ENCODE measurements at places on chromosomes 3 and 15.

GRCh38 chr15:65306551-65306950 is 2.1 kb downstream of the RNU5B-1 start:
- no peak for DNase-seq

- no peak for DNase-seq
These were observed 603 bp downstream of the SCAPER start for GRCh38 chr15:76904461-76905012.

GRCh38 chr15:64503197-64503596 is 42.8 kb downstream of the ZNF609 start:
- peak; percentile 3 for DNase-seq

DNA sequence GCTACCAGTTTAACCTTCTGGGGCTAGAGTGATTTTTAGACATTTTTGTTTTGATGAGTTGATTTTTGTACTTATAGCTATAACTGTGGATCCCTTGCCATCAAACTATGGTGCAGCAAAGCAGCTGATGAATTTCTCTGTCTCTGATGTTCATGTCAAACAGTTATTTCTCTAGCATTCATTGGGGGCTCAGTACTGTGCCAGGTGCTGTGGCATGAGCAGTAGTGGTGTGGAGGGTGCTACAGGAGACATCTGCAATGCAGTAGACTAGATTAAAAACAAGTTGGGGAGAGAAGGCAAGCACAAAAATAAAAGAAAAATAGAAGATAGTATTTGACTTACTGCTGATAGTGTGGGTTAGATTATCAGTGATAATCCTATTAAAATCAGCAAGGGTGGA is 95.3 kb downstream of the AKAP13 start:
- DNase-seq = no peak

GRCh38 chr3:95408464-95408862 is 1345.6 kb downstream of the NSUN3 start:
- no peak for DNase-seq

Data from CD4-positive, alpha-beta T cell treated with Interleukin-21 for 1 hour (primary cell).